ENCODE measurements at places on chromosomes 3 and 15. TPM values are rescaled to one million over a fixed set of nuclear protein-coding genes. Genes with fewer than 3 reads are reported as not detected.

RASA2 gene
- 13.5 TPM for polyA plus RNA-seq

IL17RE gene
- 0.60 TPM for polyA plus RNA-seq

TBC1D5 gene
- polyA plus RNA-seq = 17.6 TPM

FAM81A gene
- polyA plus RNA-seq = 0.66 TPM

ADCY5 gene
- not detected for polyA plus RNA-seq

SCG3 gene
- polyA plus RNA-seq = not detected

IL16 gene
- polyA plus RNA-seq = 71.5 TPM

GRCh38 chr15:59406446-59406845 is 31.5 kb upstream of the FAM81A start:
- no peak for DNase-seq

DNA sequence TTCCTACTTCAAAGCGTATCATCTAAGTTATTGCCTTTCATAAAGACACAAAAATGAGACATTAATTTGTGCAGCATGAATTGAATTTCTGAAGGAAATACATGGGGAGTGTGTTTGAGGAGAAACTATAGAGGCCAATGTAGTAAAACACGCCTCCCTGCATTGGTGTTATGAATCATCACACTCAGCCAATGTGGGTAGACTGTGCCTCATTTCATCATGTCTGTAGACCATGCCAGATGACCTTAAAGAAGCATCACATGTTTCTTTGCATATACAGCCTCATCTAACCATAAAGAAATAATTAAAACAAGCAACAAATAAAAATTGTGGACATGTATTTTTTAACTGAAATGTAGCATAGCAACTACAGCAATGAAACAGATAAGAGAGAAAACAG is 486.0 kb upstream of the ADAMTS9 start:
- DNase-seq = no peak

DNA sequence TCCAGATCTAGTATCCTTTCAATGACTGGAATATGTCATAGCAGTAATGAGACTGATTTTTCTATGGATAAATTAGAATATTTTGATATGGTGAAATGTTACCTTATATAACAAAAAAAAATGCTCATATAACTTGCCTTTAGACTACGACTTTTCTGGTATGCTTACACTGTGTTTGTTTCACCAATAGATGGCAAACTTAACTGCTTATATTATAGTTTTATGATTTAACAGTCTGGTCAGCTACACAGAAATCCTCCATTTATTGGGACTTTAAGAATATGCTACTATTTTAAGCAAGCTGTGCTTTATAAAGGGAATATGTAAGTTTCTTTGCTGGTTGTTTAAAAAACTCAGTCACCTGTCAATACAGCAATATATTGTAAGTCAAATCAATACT is 205.6 kb downstream of the VGLL3 start:
- DNase-seq = no peak

GRCh38 chr3:143536817-143537535 is 311.3 kb downstream of the SLC9A9 start:
- no peak for DNase-seq

DNA sequence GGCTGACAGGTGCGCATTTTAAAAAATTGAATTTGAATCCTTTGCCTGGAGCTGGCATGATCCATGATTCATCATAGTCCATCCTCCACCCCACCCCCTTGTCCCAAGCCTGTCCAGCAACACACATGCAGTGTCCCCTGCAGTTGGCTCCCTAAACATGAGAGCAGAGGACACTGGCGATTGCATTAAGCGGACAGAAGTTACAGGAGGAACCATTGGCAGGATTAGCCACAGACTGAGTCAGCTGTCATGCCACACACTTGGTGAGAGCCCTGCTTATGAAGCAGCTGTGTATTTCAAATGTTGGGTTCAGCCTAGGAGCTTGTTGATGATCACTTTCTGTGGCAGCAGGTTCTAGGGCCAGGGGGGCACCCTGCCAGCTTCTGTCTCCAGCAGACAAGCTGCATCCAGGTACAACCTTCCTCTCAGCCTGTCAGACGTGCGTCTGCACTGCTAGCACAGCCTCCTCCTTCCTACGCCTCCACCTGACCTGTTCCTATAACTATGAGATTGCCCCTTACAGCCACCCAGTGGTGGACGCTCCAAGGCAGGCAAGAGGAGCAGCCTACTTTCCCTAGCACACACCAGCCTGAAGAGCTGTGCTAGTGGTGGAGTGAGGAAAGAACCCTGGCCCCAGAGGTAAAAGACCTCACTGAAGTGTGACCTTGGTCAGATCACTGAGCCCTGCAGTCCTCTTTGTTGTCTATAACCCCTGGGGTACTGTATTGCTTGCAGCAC is 121.9 kb downstream of the SLCO3A1 start:
- DNase-seq = no peak

- peak; percentile 13 for DNase-seq
Observed at GRCh38 chr3:177820683-177821316, 623.5 kb upstream of the TBL1XR1 start.

DNA sequence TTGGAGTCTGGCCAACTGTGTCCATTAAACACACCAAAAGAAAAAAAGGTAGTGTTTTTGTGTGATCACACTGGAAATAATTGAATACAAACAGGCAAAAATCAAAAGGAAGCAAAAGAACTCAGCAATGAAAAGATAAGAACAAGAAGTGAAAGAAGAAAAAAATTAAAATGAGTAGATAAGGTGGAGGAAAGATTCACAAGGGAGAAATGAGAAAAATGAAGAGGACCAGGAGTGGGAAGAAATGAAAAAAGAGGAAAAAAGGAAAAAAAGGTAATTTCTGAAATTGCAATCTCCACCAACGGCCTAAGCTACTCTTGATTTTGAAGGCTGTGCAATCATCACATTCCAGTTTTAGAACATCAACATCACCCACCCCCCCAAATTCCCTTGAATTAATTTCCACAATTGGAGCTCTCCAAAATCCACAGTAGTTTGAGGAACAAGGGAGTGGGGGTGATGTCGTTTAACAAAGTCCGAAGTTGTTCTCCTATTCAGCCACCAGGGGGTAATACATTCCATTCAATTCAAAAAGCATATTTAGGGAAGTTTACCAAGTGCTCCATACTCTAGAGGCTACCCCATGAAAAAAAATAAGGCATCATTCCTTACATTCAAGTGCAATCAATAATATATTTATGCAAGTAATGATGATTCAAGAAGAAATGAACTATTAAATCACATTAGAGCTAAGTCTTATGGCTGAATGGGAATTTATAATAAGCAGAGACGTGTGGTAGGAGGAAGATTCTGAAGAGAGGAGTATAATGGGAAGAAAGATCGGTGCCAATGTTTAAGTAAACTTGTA is 37.4 kb downstream of the ZNF860 start:
- peak; percentile 50 for DNase-seq

- DNase-seq = no peak
Observed at GRCh38 chr15:73165844-73166243, 113.6 kb downstream of the NEO1 start.

DNA sequence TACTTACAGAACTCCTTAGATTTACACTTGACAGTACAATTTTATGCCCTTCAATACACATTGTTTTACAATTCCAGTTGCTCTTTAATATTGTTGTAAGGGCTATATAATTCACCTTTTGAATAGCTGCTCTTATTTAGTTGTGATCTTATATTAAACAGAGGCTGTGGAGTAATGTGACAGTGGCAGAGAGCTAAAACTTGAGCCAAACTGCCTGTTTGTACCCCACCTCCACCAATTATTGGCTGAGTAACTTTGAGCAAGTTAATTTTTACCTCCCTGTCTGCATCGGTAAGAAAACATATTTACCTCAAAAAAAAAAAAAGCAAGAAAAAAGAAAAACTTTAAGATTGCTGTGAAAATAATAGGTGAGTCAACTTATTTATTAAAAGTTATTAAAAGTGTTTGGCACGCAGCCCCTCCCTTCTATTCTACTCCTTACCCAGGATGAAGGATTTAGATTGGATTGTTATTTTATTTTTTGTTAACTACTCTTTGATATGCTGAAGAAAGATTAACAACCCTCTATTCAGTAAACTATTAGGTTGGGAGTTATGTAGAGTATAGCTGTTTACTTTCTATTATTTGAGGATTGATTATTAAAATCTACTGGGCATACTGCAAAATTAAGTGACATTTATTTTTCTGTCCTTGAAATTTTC is 1.7 kb downstream of the SEC62 start:
- no peak for DNase-seq

GRCh38 chr3:44363591-44363990 is 25.0 kb downstream of the TCAIM start:
- no peak for DNase-seq

DNA sequence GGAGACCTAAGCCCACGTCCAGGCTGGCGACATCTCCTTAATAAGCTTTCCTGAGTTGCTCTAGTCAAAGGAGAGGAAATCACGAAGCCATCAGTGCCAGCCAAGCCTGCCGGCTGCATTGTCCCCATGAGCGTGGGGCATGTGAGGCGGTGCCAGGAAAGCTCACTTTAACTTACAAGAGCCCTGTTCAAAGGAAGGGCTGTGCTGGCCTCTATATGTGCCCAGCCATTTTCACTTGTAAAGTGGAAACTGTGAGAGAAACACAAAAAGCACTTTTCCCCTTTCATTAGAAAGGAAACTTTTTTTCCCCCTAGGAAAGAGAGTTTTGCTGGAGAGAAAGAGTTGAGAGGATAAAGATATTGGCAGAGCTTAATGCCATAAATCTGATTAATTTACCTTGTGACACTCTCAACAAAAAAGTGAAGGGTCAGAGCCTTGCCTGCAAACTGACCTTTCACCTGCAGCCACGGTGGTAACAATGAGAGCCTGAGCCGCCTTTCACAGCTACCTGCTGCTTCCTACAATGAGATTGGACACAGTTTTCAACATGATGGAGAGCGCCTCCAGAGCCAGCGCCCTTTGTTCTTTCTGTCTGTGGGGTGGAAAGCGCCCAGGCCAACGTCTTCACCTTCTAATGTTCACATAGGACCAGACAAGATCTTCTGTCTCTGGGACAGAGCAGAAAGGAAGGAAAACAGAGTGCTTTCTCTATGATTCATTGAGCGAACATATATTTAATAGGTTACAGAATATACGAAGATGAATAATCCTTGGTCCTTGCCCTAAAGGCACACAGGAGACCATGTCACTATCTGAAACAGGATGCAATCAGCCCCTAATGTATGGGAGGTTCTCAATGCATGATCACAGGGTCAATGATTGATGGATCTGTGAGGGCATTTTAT is 233.1 kb upstream of the HES1 start:
- DNase-seq = no peak

All from CD14-positive monocyte (primary cell).